ENCODE measurements at places on chromosomes 6 and 20. TPM values are rescaled to one million over a fixed set of nuclear protein-coding genes. Genes with fewer than 3 reads are reported as not detected.

The NDUFAF5 gene
- total RNA-seq: 21.2 TPM

The TRERF1 gene
- total RNA-seq: 18.6 TPM

The OLIG3 gene
- not detected for total RNA-seq

The COL20A1 gene
- not detected for total RNA-seq

The COL9A3 gene
- total RNA-seq: not detected

The LPA gene
- total RNA-seq: not detected

The RREB1 gene
- total RNA-seq: 27.2 TPM

The MAP7 gene
- total RNA-seq: 2.3 TPM

The ABHD16A gene
- total RNA-seq: 54.1 TPM

The KHDC1L gene
- 0.35 TPM for total RNA-seq

The C6orf58 gene
- total RNA-seq: not detected

The RNF182 gene
- total RNA-seq: not detected

The CD109 gene
- total RNA-seq: 10.8 TPM

The DOK5 gene
- not detected for total RNA-seq

The KIF13A gene
- total RNA-seq: not detected

The SLC17A9 gene
- total RNA-seq: 12.6 TPM

The TFAP2A gene
- not detected for total RNA-seq

The CCNC gene
- 34.8 TPM for total RNA-seq

The TCF15 gene
- not detected for total RNA-seq

The TENT5A gene
- 1.9 TPM for total RNA-seq

The OOEP gene
- total RNA-seq: 1.5 TPM

The CBLN4 gene
- not detected for total RNA-seq

The FAM217A gene
- total RNA-seq: not detected

The FNDC1 gene
- total RNA-seq: not detected

The FOXQ1 gene
- not detected for total RNA-seq

The MAFB gene
- not detected for total RNA-seq

The ABCF1 gene
- 78.0 TPM for total RNA-seq

The SLC12A5 gene
- 0.42 TPM for total RNA-seq

The PPIL6 gene
- 0.22 TPM for total RNA-seq

The SUMO4 gene
- total RNA-seq: 7.9 TPM

The HSPA1L gene
- total RNA-seq: 3.5 TPM

The TXLNB gene
- 0.35 TPM for total RNA-seq

The NCOA5 gene
- 30.9 TPM for total RNA-seq

The LY6G6C gene
- not detected for total RNA-seq

The C6orf15 gene
- total RNA-seq: not detected

The SPAG4 gene
- 1.9 TPM for total RNA-seq

The VWA7 gene
- total RNA-seq: 5.2 TPM

The ARFGAP1 gene
- 94.4 TPM for total RNA-seq

The HLA-DQA1 gene
- 5.2 TPM for total RNA-seq

The KIAA1755 gene
- total RNA-seq: not detected

The LY6G6D gene
- not detected for total RNA-seq

The SLC35B3 gene
- total RNA-seq: 10.2 TPM

The SSTR4 gene
- not detected for total RNA-seq

The ZSCAN12 gene
- 7.5 TPM for total RNA-seq

The LY86 gene
- total RNA-seq: 12.2 TPM

The BTN1A1 gene
- total RNA-seq: not detected

The ZSCAN9 gene
- total RNA-seq: 1.6 TPM

The CLDN20 gene
- total RNA-seq: not detected

The SPATA2 gene
- total RNA-seq: 8.2 TPM

The CCM2L gene
- not detected for total RNA-seq

The ECT2L gene
- total RNA-seq: not detected
